Jurkat, Clone E6-1 (cell line): ENCODE measurements at places on chromosomes 3 and 15.

GRCh38 chr15:71591057-71591456 lies 219.3 kb upstream of the NR2E3 start:
- no peak for DNase-seq

DNA sequence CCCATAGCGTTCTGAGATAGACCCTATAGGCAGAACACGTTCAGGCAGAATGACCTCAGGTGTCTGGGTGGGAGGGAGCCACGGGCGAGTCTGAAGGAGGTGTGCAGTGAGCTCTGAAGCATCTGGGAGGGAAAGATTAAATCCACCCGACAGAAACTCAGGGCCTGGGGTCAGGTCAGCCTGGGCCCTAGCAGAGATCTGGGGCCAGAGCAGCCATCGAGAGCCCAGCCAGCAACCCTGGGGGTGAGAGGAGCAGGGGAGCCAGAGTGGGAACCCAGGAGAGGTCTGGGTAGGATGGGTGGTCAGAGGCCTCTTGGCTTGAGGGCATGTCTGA lies 22.1 kb downstream of the SNX33 start:
- DNase-seq: no peak

DNA sequence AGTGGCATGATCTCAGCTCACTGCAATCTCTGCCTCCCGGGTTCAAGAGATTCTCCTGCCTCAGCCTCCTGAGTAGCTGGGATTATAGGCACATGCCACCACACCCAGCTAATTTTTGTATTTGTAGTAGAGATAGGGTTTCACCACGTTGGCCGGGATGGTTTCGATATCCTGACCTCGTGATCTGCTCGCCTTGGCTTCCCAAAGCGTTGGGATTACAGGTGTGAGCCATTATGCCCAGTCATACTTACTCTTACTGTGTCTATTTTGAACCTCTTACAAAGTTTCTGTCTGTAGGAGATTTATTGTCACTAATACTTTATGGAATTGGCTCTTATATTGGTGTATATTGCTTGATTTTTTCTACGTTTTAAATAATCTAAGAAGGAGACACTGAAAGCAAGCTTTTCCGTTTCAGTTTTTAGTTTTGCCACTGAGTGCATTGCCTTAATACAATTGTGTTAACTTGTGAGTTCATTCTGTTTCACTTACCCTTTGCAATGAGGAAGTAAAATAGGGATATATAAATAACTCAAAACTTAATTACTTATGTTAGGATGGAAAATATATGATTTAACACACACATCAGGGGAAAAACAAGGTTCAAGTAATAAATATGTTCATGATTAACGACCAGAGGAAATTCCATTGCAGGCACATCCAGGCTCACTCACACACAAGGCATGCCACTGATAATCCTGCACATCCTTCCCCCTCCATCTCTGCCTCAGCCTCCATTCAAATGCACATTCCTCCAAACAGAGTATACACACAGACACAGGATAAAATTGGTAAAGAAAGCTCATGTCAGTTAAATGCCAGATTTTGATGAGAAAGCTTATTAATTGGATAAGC lies 279.3 kb upstream of the RASGRP1 start:
- no peak for DNase-seq

DNA sequence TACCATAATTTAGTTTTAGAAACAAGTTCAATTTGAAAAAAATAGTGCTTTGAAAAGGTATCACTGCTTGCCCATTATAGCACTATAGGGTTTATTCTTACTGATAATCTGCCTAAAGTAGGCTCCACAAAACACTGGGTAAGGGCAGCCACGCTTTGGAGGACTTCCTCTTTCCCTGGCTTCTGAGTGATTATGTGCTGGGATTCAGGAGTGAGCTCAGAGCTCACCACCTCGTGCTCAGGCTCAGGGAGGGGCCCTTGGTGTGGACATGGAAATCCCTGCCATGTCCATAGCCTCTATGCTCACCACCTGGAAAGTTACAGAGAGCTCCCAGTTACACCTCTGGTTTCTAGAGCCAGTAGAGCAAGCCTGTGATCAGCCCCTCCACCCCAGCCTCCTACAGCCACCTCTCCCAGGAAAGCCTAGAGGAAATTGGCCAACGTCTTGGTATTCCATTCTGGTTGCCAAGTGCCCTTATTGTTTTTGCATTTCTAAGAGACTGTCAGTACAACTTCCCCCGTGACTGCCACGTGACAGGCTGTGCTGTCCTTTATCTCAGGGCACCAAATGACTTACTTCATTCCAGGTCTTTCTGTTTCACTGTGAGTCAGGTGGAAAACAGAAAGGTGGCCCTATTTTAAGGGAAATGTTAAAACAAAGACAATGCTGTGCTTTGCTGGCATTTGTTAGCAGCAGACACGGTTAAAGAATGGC lies 316.0 kb downstream of the RORA start:
- no peak for DNase-seq

- no peak for DNase-seq
Measured at GRCh38 chr15:90082140-90082715, 20.0 kb downstream of the IDH2 start.

- DNase-seq: no peak
Measured at GRCh38 chr3:65344444-65344843, 656.6 kb upstream of the ADAMTS9 start.

- DNase-seq: no peak
Measured at GRCh38 chr3:37040231-37040630, 46.9 kb downstream of the MLH1 start.

DNA sequence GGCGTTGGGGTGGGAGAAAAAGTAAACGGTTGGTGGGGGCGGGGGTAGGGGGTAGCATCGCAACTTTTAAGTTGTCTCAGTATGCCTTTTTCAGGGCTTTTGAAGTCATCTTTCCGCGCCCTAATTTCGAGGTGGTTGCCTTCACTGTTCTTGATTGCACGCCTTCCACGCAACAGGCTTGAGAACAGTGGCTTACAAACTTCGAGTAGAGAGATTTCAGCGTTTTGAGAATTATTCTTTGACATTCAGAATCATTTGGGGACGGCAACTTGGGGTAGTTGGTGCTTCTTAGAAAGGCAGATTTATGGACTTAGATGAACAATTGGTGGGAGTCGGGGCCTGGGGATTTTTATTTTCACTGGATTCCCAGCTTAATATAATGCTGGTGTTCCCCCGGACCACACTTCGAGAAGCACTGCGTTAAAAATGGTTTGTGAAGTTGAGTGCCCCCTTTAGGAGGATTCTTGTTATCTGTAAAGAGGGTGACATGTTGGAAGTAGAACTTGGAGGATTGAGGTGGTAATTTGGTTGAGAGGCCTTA lies 880 bp downstream of the PPP4R2 start:
- peak; percentile 60 for DNase-seq

DNA sequence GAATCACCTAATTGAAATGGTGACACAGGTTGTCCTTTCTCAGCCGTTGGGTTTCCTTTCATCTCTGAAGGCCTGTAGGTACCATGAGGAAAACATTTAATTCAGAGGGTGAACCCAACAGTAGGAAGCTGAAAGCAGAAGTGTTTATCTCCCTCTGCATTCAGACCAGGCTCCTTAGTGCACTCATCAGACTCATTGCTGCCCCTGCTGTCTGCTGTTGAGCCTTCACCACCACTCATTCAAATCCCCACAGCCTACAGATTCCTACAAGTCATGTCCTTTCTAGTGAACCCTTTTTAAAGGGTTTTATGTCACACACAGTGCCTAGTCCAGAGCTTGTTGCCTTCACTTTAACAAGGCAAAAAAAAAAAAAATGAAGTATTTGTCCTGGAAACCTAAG lies 13.4 kb downstream of the WDR48 start:
- DNase-seq: peak; percentile 31

DNA sequence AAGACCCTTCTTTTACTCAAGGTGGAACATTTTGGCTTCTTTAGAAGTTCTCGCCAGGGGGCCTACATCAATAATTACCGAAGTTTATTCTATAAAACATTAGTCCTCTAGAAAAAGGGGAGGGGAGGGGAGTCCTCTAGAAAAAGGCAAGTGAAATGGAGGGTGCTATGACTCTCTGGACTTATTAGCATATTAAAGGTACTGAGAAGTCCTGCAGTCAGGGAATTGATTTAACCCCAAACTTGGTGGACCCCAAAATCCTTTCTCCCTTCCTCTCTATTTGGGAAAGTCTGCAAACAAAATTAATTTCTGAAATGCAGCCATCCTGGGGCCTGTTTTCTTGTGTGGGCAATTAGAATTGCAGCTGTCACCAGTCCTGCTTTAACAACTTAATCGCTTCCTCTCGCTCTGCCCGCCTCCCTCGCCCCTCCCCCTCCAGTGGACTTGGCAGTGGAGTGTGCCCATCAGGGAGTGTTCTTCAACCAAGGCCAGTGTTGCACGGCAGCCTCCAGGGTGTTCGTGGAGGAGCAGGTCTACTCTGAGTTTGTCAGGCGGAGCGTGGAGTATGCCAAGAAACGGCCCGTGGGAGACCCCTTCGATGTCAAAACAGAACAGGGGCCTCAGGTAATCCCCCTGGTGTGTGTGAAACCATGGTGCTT lies 18.9 kb upstream of the LRRK1 start:
- DNase-seq: no peak

- DNase-seq: no peak
Measured at GRCh38 chr3:105611304-105612192, 244.8 kb downstream of the ALCAM start.

DNA sequence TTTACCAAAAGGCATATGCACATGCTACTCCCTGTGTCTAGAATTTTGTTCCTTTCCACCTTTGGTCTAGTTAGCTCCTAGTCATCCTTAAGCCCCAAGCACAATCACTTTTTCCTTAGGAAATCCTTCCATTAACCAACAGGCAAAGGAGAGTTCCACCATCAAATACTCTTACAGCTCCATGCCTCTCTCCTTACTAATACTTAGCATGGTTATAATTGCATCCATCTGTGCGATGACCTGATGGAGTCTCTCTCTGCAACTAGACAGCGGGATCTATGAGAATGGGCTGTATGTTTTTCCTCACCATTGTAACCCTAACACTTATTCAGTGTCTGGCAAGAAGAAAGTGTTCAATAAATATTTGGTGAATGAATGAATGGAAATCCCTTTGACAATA lies 69.3 kb upstream of the SMAD3 start:
- DNase-seq: no peak

GRCh38 chr3:194005930-194006501 lies 129.9 kb upstream of the HES1 start:
- DNase-seq: no peak

DNA sequence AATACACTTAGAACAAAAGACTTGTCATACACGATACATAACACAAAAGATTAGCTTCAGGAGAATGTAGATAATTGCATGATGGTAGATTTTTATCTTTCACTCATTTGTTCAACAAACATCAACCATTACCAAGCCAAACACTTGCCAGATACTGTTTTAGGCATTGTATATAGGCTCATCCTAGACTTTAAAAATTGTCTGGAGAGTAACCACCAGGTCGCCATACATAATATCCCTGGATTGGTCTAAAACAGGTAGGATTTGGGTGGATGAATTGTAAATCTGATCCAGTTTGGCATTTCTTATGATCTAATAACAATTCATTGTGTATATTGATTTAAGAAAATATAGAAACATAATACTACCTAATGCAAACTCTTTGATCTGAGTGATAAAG lies 22.8 kb downstream of the GPR15 start:
- DNase-seq: no peak

GRCh38 chr3:135760581-135760980 lies 204.9 kb upstream of the PPP2R3A start:
- no peak for DNase-seq

DNA sequence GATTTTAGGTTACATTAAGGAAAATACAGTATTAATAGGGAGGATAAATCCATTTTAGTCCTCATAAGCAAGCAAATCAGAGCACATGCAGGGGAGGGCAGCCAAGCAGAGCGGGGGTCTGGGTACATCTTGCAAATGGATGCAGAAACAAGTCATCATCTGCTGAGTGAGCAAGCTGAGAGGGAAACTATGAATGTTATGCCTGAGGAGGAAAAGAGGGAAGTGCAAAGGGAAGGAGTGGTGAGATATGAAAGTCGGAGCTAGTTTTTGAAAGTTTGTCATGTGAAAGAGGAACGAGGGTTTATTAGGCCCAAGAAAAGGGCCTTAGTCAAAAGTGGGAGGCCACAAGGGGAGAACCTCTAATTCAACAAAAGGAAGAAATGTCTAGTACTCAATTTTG lies 15.4 kb downstream of the PTX3 start:
- no peak for DNase-seq

- DNase-seq: no peak
Measured at GRCh38 chr15:43550527-43551363, 33.3 kb downstream of the MAP1A start.

DNA sequence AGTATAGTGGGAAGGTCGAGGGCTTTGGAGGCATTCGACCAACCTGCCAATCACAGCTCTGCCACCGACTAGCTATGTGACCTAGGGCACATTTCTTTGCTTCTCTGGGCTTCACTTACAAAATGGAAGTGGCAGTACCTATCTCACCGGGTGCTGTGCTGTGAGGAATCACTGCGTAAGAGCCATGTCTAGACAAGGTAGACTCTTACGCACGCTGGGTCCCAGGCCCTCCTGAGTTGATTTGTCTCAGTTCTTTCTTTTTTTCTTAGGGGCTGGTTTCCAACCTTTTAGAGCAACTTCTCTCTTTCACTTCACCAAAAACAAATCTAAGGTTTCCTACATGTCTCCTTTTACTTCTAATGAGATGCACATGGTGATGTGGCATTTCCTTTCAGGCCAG lies 18.8 kb downstream of the CA12 start:
- no peak for DNase-seq

- no peak for DNase-seq
Measured at GRCh38 chr15:92051716-92052115, 198.2 kb downstream of the SLCO3A1 start.

GRCh38 chr3:35908366-35909232 lies 269.3 kb downstream of the ARPP21 start:
- DNase-seq: peak; percentile 70

DNA sequence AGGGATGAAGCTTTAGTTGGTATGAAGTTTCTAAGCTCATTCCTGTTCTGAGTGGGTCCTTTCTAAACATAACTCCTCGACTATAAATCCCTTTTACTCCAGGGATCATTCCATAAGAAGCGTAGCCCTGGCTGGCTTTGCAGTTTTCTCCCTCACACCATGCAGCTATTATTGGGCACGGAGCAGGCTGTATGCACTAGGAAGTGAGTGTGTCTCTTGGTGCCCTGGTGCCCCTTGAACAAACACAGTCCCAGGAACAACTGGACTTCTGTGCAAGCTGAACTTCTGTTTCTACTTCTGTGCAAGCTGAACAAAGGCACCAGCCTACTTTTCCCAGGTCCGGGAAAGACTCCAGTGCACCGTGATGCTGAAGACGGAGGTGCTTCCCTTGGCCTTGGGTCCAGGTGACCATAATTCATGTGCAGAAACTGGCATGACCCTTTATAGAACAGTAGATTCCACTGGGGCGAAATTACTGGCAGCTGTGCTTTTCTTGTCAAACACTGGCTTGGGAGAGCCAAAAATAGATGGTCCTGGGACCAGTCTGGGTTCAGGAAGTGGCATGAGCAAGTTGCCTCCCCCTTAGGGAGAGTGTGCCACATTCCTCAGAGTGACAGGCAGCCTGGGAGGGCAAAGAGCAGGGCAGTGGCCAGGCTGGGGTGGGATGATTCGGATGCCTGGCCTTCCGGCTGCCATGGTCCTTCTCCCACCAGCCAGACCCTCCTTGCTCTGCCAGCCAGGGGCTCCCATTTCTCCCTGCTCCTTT lies 127.2 kb downstream of the SLCO3A1 start:
- DNase-seq: no peak

GRCh38 chr15:43492266-43492665 lies 690 bp downstream of the TP53BP1 start:
- no peak for DNase-seq
